T follicular helper cell (primary cell): ENCODE measurements at places on chromosomes 7 and 10.

GRCh38 chr7:20816372-20816959, 29.8 kb upstream of the SP8 start:
- no peak for DNase-seq

DNA sequence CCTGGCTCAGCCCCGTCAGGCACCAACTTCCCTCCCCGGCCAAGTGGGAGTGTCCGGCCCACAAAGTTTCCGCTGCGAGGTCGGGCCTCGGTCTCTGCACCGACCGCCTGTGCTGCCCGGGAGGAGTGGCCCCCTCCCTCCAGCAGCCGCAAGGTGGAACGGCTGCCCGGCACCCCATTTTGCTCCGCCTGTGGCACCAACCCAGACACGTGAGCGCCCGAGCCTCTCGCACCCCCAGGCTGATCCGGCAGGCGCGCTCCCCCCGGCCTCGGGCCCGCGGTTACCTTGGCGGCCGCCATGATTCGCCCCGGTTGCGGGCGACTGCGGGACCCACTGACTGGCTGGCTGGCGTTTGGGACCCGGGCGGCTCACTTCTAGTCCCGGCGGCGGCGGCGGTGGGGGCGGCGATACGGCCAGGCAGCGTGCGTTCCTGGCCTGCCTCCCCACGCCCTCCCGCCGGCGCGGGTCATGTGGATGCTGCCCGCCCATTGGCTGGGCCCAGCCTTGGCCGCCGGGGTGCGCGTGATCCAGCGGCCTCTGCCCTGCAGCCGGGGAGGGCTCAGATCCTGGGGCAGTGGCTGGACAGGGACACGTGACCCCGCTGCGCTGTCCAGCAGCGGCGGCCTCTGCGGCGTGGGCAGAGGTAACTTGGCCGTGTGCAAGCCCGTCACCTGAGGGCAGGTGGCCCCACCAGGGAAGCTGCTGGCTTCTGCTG, at the start of gene SLC25A13:
Gene SLC25A13 (minus strand): TSS at position 441 of the 715 bp plus-strand sequence. CDS start 142 bp downstream, at position 299.
- peak; percentile 39 for DNase-seq

GRCh38 chr7:100132126-100132525, 5.4 kb downstream of the MBLAC1 start:
- DNase-seq, result no peak

DNA sequence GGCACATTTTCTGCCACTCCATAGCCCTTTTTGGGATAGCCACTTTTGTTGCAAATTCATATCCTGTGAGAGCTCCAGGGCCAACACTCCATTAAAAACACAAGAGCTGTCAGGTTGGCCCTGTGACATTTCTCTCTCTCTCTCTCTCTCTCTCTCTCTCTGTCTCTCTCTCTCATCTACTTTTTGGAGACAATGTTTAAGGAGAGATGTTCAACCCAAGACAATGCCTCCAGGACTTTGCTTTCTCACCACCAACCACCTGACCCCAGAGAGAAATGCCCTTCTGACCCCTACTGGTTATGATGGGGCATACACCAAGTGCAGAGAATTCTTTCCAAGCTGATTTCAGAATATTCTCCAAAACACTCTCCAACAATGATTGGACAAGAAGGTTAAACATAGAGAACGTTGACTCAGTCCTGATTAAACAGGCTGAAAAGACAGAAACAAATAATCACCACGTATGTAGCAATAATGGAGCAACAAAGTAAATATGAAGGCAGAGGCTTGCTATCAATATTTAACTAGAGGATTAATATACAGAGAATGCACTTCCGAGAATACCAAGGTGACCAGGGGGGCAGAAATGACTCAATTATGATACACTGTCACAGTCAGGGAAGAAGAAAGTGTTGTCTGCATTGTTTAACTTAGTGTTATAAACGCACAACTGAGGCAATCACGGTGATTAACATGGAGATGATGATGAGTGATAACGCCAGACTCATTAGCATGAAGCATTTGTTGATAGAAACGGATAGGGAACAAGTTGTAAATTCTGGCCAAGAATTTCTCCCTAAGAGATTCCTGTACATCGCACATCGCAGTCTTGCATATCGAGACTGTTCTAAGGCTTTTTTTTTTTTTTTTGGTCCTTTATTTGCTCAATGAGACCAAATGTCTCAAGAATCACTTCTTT, 178.5 kb downstream of the NRP1 start:
- DNase-seq, result no peak

GRCh38 chr7:102912742-102913141, at the start of gene LRRC17:
LRRC17 (plus strand) TSS chr7:102913000; CDS start chr7:102933914, 20,914 bp downstream.
- no peak for DNase-seq

DNA sequence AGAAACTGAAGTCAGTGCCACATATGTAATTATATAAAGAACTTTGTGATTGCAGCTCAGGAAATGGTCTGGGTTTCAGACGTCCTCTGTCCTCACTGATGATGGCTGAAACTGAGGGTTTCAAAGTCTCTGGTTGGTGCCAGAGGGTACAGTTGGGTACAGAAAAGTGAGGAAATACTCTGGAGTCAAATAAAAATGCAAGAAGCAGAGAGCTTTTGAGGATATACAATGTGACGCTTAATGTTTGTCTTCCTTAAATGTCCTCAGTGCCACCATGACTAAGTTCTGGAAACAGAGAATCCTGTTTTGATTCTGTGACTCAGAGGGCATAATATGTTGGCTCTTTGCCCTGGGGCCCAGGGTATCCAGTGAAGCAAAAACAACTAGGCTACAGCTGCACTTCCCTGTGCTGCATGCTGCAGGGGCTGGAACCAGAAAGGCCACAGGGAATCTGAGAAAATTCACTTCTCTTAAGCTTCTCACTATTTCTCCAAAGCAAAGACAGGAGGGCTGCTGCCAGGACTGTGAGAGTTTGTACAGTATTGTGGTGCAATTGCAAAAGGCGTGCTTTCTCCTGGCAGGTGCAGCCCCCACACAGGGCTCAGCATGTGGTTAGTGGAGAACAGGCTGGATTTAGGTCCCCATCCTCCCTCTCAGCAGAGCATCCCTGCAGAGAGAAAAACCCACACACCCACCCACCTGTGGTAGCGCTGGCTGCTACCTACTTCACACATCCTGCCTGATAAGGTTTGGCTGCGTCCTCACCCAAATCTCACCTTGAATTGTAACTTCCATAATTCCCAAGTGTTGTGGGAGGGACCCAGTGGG, 169.5 kb upstream of the SVIL start:
- no peak for DNase-seq

- DNase-seq, result no peak
These were observed 185.6 kb upstream of the PRSS58 start for GRCh38 chr7:142443216-142444010.

GRCh38 chr10:130458509-130458908, 322.3 kb downstream of the GLRX3 start:
- no peak for DNase-seq

DNA sequence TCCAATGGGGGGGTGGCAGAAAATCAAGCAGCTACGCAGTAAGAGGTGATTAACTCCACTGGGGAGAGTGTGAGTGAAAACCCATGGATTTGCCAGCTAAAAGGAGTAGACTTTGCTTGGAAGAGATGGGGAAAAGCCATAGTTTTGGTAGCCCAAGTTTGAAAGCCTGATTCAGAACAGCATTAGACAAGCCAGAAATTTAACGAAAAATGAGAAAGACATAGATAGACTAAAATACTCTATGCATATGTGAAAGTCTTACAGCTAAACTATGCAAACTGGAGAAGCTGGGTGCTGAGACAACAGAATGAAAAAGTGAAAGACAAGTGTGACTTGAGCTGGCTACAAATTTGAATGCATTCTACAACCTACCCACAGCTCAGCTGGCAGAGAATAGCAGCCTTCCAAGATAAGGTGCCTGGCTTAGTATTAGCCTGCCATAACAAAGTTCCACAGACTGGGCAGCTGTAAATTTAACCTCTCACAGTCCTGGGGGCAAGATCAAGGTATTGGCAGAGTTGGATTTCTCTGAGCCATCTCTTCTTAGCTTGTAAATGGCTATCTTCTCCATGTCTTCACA, 156.6 kb downstream of the CDC14C start:
- no peak for DNase-seq

DNA sequence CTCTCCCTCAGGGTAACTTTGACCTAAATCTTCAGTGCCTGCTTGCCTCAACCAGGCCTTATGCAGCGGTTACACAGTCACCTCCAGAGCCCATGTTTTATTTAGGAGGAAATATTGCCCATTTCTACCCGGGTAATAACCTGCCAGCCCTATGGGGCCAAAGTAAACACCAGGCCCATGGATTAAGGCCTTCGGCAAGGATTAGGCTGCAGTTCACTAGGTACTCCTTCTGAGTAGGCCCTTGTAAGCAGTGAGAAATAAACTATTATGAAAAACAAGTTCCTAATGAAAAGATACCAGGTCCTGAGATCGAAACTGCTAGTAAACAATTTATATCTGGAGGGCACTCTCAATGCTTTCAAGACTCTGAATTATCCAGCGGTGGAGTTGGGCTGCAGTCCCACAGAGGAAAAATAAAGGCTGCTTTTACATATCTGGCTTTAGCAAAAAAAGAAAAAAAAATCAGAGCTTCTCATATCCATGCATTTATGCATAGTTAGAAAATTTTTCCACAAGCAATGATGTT, 3.7 kb upstream of the HOXA10 start:
- no peak for DNase-seq

DNA sequence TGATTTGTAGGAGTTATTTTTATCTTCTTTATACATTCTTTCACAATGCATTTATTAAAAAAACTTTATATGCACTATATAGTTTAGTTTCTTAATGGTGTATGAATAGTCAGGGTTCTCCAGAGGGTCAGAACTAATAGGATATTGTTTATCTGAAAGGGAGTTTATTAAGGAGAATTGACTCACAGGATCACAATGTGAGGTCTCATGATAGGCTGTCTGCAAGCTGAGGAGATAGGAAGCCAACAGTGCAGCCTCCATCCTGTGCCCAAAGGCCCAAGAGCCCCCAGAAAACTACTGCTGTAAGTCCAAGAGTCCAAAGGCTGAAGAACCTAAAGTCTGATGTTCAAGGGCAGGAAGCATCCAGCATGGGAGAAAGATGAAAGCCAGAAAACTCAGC, 192.8 kb upstream of the AHR start:
- DNase-seq, result no peak

GRCh38 chr10:132544744-132545658, 7.4 kb downstream of the INPP5A start:
- DNase-seq, result no peak

DNA sequence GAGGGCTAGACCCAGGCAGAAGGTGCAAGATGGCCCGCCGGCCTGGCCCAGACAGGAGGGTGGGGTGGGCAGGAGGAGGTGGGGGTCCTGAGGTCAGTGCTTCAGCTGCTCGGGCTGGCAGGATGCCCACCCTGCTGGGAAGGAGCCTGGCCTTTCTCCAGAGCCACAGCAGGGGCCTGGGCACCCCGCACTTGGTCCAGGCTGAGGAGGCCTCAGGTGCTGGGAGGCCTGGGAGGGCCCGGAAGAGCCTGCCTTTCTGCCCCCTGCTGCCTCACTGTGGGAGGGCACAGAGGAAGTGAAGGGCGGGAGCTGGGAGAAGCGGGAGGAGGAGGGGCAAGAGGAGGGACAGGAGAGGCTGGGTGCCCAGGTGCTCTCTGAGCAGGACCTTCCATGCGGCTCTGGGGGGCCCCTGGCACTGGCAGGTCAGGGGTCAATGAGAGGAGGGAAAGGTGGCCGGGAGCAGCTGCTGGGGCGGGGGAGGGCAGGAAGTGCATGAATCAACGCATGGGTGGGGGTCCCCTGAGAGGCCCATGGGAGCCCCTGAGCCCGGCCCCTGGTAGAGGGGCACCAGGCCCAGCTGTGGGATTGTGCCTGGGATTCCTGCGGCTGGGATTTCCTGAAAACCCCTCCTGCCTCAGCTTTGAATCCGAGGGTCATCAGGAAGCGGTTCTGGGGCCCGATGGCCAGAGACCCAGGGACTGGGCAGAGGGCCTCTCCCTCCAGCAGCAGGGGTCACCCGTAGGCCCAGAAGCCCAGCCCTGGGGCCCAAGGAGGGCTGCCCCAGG, 49.9 kb downstream of the PWWP2B start:
- peak; percentile 50 for DNase-seq

DNA sequence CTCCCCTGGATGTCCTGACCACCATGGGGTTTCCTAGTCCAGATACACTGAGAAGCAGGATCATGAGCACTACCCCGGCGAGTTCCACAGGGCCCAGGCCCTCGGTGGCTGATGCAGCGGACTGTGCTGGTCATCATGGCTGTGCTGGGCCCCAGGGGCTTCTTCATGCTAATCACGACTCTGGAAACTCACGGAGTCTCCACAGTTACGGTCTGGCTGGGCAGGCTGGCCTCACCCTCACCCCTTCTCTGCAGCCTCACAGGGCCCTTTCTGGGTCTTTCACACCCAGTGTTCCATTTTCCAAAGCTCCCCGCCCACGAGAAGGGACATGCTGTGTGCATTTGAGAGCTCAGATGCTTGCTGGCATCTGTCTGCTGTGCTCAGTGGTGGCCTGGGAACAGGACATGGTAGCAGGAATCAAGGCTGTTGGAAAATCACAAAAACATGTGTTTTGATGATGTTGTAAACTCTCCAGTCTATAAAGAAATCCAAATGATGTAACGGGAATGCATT, 119.0 kb downstream of the PTPN20 start:
- no peak for DNase-seq

DNA sequence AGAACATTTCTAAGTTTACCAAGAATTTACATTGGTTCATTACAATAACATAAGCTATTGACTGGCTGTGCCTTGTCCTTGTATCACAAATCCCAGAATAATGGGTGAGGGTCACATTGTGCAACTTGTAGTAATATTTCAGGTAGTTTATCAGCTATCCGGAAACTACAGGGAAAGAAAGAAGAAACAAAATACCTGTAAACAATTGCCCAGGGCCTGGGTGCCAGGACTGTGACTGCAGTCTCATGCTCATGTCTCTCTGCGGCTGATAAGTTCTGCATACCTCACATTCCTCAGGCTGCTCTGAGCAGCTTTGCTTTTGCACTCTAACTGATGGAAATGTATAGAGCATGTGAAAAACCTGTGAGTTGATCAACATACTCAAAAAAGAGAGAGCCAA, 131.8 kb upstream of the TRIM24 start:
- DNase-seq, result no peak

DNA sequence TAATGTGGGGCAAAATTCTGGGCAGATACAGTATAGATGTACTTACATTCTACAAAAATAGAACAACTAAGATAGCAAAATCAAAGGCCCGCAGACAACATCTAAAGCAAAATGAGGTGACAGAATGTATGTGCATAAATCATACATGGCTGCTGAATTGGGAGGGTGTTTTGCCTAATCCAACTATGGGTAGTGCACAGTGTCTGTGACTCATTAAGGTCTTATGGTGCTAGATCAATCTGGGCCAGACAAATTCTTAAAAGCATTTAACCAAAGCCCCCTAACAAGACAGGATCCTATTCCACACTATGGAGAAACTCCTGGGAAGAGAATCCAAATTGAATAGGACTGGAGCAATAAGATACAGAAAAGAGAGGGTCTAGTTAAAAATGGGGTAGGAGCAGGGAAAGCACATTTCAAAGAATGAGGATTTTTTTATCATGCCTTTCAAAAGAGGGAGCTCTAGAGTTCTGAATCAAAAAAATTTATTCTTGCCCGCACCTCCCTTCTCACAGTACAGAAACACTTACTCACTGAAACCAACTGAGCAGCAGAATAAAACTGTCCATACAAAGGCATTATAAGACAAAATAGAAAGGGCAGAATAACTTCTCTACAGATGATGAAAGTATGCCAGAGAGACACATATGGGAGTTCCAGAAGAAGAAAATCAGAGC, 181.3 kb downstream of the RNLS start:
- DNase-seq, result no peak
